Endothelial cell (in vitro differentiated cells): ENCODE measurements at places on chromosomes 5 and 9. TPM values are rescaled to one million over a fixed set of nuclear protein-coding genes. Genes with fewer than 3 reads are reported as not detected.

Gene FAXDC2
- 9.3 TPM for total RNA-seq

Gene TMEM215
- 0.18 TPM for total RNA-seq

Gene SMAD5
- 68.5 TPM for total RNA-seq

Gene DOCK2
- 6.5 TPM for total RNA-seq

Gene SEMA5A
- 31.1 TPM for total RNA-seq

Gene SLC1A1
- total RNA-seq: 2.2 TPM

Gene CNTNAP3
- total RNA-seq: 1.5 TPM

Gene SLC23A1
- total RNA-seq: not detected

Gene HDHD3
- total RNA-seq: 8.4 TPM

Gene BAAT
- total RNA-seq: not detected

Gene C7
- total RNA-seq: 1.5 TPM

Gene DAB2
- total RNA-seq: 70.7 TPM

Gene CAVIN4
- total RNA-seq: 7.4 TPM

Gene BSPRY
- total RNA-seq: 0.15 TPM

Gene GLE1
- 17.5 TPM for total RNA-seq

Gene C9
- not detected for total RNA-seq

Gene DPYSL3
- 27.6 TPM for total RNA-seq

Gene LRRC19
- total RNA-seq: not detected

Gene MATR3
- 235 TPM for total RNA-seq

Gene RAB3C
- 16.1 TPM for total RNA-seq

Gene SHB
- 18.5 TPM for total RNA-seq

Gene AGXT2
- not detected for total RNA-seq

Gene IL31RA
- total RNA-seq: 0.82 TPM

Gene LHX3
- total RNA-seq: not detected

Gene RGMB
- 24.5 TPM for total RNA-seq

Gene SLCO6A1
- 0.51 TPM for total RNA-seq

Gene ADGRV1
- total RNA-seq: 23.1 TPM

Gene CCNJL
- total RNA-seq: 65.0 TPM

Gene CDO1
- total RNA-seq: 2.9 TPM

Gene VPS13A
- 46.0 TPM for total RNA-seq

Gene TMEM174
- total RNA-seq: not detected

Gene FAM153A
- total RNA-seq: not detected

Gene FAM163B
- total RNA-seq: not detected

Gene BTF3
- total RNA-seq: 866 TPM

Gene SV2C
- total RNA-seq: 0.15 TPM

Gene OR13C4
- total RNA-seq: not detected

Gene LURAP1L
- 0.51 TPM for total RNA-seq

Gene RAD50
- total RNA-seq: 20.0 TPM

Gene PCDHB7
- total RNA-seq: 4.6 TPM

Gene PRUNE2
- total RNA-seq: 6.7 TPM

Gene CNTFR
- 3.1 TPM for total RNA-seq

Gene NPDC1
- 116 TPM for total RNA-seq

Gene RNF145
- total RNA-seq: 102 TPM

Gene MLLT3
- 25.2 TPM for total RNA-seq

Gene SIT1
- not detected for total RNA-seq

Gene ANGPTL2
- total RNA-seq: 5.7 TPM

Gene SPATA31C1
- total RNA-seq: not detected

Gene TNFSF15
- total RNA-seq: not detected

Gene CCL19
- not detected for total RNA-seq

Gene FBN2
- total RNA-seq: 106 TPM

Gene CD14
- not detected for total RNA-seq

Gene NUTM2G
- total RNA-seq: not detected

Gene ANKRD20A1
- 0.54 TPM for total RNA-seq

Gene UBAC1
- 46.8 TPM for total RNA-seq

Gene PKD2L2
- not detected for total RNA-seq

Gene TSLP
- 1.5 TPM for total RNA-seq

Gene KIF4B
- 0.54 TPM for total RNA-seq
